ENCODE measurements at places on chromosomes 16 and 17.
A peak's percentile ranks its signal among the peaks of the same experiment; 100 is the strongest.

DNA sequence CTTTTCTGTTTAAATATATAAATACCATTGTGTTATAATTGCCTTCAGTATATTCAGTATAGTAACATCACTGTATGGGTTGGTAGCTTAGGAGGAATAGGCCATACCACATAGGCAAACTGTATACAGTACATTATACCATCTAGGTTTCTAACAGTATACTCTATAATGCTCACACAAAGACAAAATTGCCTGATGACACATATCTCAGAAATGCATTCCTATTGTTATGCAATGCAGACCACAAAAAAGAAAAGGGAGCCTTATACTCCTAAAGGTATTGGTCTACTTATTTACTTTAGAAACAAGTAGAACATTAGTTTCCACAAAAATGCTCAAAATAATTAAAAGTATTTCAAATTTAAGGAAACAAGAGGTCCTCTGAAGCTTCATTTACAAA lies 47.9 kb downstream of the SETD6 start:
- peak; percentile 15 for DNase-seq

DNA sequence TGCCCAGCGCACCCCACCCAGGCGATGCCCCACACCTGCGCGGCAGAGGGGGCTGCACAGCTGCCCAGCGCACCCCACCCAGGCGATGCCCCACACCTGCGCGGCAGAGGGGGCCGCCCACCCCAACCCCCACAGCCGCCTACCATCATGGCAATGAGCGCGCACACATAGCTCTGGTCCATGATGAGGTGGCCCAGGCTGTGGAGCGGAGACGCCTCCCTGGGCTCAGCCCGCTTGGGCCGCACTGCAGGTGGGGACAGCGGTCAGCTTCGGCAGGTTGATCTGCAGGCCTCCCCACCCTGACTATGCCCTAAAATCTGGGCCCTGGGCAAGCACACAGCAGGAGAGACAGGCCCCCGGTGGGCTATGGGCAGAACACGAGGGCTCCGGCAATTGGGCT lies 30.2 kb downstream of the CTU2 start:
- DNase-seq = no peak

DNA sequence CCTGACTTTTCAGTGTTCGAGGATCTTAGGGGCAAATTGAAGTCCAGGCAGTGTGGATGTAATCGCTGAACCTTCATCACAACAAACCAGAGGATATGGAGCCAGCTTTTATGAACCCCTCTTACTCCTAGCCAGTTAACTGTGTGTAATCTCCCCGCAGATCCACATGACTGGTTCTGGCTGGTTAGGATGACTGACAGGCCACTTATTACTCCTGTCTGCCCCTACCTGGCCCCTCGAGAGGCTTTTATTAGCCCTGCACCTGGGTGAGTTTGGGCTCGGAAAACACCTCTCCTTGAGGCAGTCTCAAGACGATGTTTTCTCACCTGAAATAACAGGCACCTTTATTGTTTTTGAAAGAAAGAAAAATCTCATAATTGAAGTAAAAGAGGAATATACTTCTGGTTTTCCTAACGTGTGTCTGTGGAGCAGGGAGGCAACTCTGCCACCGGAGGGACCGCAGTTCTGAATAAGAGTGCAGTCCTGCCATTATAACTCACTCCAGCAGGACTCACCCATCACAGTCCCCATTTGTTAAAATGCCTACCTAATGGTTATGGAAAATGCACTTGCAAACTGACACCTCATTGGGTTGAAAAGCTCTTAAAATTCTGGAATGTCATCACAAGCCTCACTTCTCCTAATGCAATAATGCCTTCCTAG lies 291.9 kb upstream of the N4BP1 start:
- no peak for DNase-seq

GRCh38 chr16:4869147-4869805 lies 22.0 kb downstream of the UBN1 start:
- DNase-seq = no peak

- DNase-seq = no peak
Measured at GRCh38 chr16:11417487-11417886, 72.2 kb downstream of the RMI2 start.

- DNase-seq = no peak
Measured at GRCh38 chr17:82713071-82713723, 3.3 kb upstream of the FN3KRP start.

- no peak for DNase-seq
Measured at GRCh38 chr16:31696968-31697743, 169.5 kb downstream of the AHSP start.

- no peak for DNase-seq
Measured at GRCh38 chr16:1468426-1468810, 6.4 kb downstream of the CLCN7 start.

GRCh38 chr17:80817321-80817845 lies 174.3 kb upstream of the CHMP6 start:
- no peak for DNase-seq

- DNase-seq = no peak
Measured at GRCh38 chr16:396199-396598, 800 bp upstream of the NME4 start.

- DNase-seq = no peak
Measured at GRCh38 chr17:17557796-17558195, 33.7 kb downstream of the PEMT start.

GRCh38 chr16:50102051-50102746 lies 36.4 kb downstream of the HEATR3 start:
- peak; percentile 38 for DNase-seq

DNA sequence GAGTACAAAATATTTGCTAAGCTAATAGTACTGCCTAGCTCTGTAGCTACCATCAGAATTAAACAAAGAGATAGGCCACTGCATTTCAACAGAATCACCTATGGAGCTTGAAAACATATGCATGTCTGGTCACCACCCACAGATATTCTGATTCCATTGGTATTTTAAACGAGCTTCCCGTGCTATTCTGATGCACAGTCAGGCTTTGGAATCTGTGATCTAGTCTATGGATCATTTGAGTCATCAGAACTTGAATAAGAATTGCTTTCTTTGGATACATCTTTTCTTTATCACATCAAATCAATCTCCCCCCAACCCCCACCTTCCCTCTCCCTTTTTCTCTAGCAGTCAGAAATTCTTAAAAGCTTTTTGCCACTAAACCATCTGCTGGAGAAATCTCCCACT lies 124.7 kb downstream of the NPIPB5 start:
- DNase-seq = no peak

DNA sequence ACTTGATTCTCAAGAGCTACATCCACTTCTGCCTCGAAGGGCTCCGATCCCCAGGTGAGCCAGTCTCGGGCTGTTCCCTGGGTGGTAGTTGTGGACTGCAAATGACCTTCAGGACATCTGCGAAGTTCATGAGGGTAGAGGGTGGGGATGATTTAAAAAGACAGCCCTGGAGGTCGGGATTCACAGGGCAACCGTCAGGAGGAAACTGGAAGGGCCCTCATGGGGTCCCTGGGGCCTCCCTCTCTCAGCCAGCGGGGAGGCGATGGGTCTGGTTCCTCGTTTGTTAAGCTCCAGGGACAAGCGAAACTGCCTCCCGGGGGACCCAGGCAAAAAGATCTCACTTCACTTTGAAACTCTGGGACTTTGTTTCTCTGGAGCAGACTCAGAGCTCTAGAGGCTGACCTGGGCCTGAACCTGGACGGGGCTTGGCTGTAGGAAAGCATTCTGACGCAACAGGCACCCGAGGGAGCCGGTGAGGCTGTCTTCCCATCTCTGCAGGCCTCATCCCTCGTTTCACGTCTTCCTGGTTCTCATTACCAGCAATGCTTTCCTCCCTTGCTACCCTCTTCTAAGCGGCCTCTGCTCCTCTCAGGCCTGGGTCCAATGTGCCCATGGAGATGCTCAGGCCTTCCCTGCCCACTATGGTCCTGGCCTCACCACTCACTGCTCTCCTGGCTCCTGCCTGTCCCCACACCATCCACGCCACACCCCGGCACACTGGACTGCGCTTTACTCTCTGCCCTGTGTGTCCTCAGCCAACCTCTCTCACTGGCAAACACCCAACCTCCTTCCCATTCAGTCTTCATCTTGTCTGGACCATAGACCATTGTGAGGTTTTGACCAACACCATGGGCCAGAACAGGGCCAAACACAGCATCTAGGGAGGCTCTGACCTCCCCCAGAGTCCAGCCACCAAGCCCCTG lies 214.2 kb upstream of the TNRC6C start:
- no peak for DNase-seq

- no peak for DNase-seq
Measured at GRCh38 chr17:75205793-75206163, 299 bp downstream of the NUP85 start.

- no peak for DNase-seq
Measured at GRCh38 chr17:45168991-45169752, 7.5 kb downstream of the HEXIM2 start.

- no peak for DNase-seq
Measured at GRCh38 chr16:77805398-77805797, 17.0 kb downstream of the VAT1L start.

DNA sequence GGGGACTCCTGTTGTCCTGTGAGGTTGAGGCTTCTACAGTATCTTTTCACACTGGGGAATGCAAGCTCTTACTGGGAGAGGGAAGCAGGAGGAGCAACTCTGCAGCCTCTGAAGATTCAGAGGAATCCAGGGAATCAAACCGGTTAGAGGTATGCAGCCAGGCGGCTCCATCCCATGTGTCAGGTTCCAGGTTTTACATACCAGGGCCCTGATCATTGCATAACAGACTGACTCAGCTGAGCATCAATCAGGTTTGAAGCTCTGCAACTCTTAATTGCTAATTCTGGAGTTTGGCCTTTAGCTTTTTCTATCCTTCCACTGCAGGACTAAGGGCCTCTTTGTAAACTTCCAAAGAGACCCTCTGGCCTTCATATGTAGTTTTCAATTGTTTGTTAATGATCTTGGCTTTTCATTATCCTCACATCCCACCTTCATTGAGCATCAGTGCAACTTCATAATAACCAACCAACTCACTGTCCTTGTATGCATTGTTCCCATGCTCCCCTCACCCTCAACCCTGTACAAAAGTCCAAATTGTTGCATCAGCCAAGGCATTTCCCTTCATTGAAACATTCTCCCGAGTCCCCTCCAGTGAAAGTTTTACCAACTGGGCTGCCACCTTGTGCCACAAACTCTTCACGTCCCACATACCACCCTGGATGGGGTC lies 59.7 kb upstream of the DHX40 start:
- DNase-seq = no peak

DNA sequence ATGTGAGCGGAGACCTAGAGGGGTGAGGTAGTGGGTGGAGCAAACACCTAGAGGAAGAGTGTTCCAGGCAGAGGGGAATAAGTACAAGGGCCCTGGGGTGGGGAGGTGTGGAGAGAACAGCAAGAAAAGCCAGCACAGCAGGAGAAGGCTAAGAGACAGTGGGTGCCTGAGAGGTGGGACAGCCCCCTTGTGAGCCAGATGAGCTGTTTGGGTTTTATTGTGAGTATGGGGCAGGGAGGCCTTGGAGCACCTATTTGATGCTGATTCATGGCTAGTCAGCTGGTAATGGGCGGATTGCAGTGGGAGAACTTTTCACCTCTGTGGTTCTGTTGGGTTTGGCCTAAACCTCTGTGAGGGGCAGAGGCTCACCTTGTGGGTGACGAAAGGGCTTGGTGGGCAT lies 68.4 kb downstream of the ABCC1 start:
- no peak for DNase-seq

- DNase-seq = peak; percentile 71
Measured at GRCh38 chr17:41013606-41014005, 4.7 kb upstream of the KRTAP3-1 start.

GRCh38 chr17:73616873-73617404 lies 27.3 kb downstream of the SDK2 start:
- no peak for DNase-seq

DNA sequence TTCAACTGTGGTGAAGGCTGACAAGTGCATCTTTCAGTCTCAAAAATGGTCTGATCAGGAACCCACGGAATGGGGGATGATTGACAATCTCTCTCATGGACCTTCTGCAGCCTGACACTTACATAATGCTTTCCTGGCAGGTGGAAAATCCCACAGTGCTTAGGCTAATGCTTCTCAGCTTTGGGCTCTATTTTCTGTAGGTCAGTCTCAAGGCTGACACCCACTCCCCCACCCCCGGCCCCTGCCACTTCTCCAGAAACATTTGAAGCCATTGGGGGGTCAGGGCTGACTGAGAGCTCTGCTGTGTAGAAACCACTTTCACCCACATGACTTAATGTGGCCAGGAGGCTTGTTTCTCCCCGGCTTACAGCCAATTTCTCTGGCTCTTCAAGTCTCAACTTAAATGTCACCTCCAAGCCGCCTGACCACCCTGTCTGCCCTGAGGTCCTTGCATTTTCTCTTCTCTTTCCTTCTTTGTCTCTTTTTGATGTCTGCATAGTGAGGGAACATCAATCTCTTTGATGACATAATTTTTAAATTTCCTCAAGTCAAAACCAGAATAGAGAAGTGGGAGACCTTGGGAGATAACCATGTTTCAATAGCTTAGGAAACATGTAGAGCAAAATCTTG lies 16.7 kb upstream of the IRF8 start:
- DNase-seq = no peak

All from BJ (cell line).